ENCODE measurements at places on chromosomes 11 and 22. TPM values are rescaled to one million over a fixed set of nuclear protein-coding genes. Genes with fewer than 3 reads are reported as not detected.

DNA sequence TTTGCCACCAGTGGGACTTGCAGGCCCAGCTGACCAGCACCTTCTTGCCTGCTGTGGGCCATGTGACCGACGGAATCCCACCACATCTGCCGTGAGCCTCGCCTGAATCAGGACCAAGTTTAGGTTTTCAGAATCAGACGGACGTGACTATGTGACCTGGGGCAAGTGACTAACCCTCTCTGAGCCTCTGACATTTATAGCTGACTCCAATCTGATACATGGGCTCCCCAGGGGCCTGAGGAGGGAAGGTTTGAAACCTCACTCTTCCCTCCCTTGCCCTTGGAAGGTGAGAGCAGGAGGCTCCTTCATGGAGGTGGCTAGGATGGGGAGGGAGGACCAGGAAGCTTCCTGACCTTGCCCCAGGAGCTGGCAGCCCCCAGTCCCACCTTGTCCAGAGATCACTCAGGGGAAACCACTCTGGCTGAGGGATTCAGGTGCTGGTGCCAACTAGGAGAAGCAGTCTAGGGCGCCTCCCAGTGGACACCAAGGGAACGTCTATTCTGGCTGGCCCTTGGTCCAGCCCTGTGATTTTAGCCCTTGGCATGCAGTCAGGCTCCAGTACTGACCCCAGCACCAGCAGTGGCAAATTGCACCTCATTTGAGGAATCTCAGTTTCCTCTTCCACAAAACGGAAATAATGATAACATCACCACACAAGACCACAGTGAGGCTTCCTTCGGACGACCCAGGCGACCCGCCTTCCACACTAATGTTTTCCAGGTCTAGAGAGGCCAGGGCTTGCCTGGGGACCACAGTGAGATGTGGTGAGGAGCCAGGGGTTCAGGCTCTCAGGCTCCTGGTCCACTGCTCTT is 47.2 kb upstream of the SYT7 start:
- no peak overlapping the region for H3K4me3 ChIP-seq
- no peaks in the 10 kb centered on the region for H3K36me3 ChIP-seq
- no peak overlapping the region for H3K27ac ChIP-seq
- H3K4me1 ChIP-seq, result peaks cover 4% of the 10 kb centered on the region
- no peaks in the 10 kb centered on the region for H3K27me3 ChIP-seq

Gene NCF4
- total RNA-seq, result not detected

Gene CDC42EP1
- 59.7 TPM for total RNA-seq

- H3K36me3 ChIP-seq, result no peaks in the 10 kb centered on the region
- DNase-seq, result no peak
- H3K4me1 ChIP-seq, result no peaks in the 10 kb centered on the region
- H3K27me3 ChIP-seq, result no peaks in the 10 kb centered on the region
- H3K27ac ChIP-seq, result no peak overlapping the region
- H3K4me3 ChIP-seq, result no peak overlapping the region
Observed at GRCh38 chr11:21912285-21912684, 280.6 kb upstream of the ANO5 start.

Gene RAB36
- 3.5 TPM for total RNA-seq

Gene IGSF9B
- not detected for total RNA-seq

DNA sequence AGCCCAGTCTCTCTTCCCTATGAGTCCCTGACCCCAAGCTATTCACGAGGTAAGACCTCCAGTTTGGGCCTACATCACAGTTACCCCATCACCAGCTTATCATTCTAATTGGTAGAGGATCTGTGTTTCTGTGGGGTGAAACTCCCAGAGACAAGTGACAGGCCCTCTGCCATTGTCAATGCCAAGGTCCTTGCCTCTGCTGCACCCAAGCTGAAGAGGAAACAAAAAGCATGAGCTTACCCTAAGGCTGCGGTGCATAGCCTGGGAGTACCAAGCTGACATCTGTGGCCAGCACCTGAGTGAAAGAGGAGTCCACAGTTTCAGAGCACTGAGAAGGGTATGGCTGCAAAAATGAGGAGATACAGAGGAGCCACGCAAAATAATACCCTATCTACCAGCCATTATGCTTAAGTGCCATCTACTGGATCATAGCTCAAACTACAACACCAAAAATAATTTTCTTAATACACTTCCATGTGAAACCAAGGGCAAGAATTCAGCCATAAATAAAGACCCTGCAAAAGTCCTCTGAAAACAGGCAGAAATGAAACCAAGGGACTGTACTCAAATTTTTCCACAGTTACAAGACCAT is 62.3 kb upstream of the ANO5 start:
- H3K36me3 ChIP-seq, result no peaks in the 10 kb centered on the region
- H3K4me1 ChIP-seq, result no peaks in the 10 kb centered on the region
- H3K4me3 ChIP-seq, result no peak overlapping the region
- no peak overlapping the region for H3K27ac ChIP-seq
